ENCODE measurements at places on chromosomes 2 and 18.

DNA sequence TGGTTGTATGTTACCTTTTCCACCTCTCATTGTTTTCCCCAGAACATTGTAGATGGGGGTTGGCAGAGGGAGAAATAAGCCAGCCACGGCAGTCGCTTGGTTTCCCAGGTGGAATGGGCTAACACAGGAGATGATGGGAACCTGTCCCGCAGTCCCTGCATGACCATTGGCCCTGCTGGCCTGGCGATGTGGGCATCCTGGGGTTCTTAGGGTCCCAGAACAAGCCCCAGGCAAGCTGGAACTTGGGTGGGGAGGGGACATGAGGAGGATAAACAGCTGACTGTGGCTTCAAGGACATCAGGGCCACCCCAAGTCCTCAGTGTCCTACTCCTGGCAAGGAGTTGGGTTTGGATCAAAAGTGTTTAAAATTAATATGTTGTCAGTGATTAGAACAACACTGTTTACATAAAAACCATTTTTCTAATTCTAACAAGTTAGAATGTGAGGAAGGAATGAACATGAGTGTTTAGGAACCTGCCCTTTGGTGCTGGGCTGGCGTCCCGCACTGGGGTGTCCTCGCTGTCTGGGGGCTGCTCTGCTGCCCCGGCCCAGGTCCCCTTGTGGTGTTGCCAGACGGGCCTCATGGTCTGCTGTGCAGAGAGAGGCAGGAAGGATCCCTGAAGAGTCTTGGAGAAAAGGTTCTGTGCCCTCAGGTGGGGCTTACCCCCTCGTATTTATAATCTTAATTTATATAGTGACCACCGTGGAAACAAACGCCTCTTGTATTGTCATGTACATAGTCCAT lies 95.1 kb downstream of the USP40 start:
- DNase-seq, result no peak

DNA sequence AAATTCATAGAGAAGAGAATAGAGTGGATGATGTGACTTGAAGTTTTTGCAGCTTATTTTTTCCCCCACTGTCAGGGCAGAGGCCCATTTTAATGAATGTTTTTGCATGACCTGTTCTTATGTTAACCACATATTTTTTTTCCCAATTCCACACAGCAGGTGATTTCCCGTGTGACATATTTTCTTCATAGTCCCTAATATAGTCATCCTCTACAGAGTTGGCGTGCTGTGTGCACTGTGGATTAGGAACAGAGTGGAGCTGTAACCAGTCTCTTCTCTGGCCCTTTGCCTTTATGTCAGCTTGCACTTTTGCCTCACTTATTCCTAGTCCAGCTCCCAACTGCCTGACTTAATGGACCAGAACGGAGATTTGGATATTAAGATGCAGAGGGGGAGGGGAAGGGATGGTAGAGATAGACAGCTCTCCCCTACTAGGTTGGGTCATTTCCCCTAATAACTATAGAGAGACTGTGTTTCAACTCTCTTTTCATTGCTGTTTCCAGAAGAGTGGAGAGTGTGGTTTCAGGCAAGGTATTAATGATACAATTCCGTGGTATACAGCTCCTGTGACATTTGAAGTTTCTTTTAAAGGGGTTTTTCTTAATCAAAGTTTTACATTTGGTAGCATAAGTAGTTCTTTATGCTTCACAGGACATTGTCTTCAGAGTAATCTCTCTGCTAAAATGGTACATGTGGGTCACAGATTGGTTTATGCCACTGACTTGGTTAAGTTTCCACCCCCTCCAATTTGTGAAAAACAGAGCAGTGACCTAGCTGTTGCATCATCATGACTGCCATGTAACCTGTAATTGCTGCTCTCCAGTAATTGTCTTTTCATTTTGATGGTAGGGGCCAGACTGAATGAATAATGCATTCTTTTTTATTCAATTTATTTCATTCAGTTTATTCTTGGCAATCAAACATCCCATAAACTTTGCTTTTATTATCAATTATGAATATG lies 161.3 kb downstream of the HAUS1 start:
- DNase-seq, result no peak

DNA sequence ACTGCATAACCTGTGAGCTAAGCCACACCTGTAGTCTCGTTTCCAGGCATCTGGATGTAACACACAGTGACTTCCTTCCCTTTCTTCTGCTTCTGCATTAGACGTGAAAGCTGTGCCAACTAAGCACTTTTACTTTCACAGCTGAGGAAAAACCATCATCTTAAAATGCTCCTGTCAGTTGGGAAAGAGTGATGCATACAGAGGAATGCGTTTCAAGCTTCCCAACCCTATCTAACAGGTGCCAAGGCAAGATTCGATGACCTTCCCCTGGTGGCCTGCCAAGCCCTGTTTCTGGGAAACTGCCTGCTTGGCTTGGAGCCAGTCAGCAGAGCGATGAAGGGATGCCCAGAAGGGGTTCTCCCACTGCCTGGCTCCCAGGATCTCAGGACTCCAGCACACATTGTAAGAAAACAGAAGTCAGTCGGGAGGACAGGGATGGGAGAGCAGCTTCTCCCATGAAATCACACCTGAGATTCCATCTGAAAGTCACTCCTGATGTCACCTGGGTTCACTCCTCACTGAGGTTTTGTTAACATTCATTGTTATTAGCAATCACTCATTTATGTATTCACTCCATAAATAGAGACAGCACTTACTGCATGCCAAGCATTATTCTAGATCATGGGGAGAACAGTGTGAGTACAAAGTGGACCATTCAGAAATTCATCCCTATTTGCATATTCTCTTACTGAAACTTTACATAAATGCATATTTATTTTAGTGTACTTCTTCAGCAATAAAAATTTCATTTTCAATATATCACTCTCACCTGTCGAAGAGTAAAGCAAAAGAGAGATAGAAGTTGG lies 64.1 kb downstream of the DTNA start:
- no peak for DNase-seq

GRCh38 chr18:61755555-61755954 lies 137.3 kb downstream of the RNF152 start:
- DNase-seq, result no peak

GRCh38 chr2:31420936-31421335 lies 6.4 kb upstream of the XDH start:
- no peak for DNase-seq

DNA sequence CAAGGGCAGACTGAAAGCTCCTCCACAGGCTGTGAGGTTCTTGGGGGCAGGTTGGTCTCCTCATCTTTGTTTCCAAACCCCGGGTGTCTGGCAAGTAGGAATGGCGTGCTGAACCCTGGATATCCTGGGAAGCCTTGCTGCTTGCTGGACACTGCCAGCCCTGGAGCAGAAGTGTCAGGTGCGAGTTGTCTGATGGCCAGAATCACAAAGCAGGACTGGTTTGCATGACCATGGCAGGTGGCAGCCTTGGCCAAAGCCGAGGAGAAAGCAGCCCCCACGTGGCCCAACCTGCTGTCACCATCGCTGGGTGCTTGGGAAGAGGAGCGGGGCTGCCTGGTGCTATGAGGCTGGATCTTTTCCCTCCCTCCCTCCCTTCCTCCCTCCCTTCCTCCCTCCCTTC lies 309.5 kb upstream of the HS6ST1 start:
- no peak for DNase-seq

Data from NCI-H524 treated with DMSO at 0.1 percent for 48 hours (cell line).